ENCODE measurements at places on chromosomes 5 and 9. TPM values are rescaled to one million over a fixed set of nuclear protein-coding genes. Genes with fewer than 3 reads are reported as not detected.

Gene PCDHGC5
- total RNA-seq: 0.05 TPM

Gene SLC6A7
- not detected for total RNA-seq

Gene SKP2
- total RNA-seq: 22.5 TPM

Gene SPINK1
- total RNA-seq: not detected

Gene DAB2
- 10.6 TPM for total RNA-seq

Gene BTNL3
- not detected for total RNA-seq

Gene SLIT3
- 13.2 TPM for total RNA-seq

Gene CD180
- not detected for total RNA-seq

Gene LCN2
- 3.3 TPM for total RNA-seq

Gene HMCN2
- 0.04 TPM for total RNA-seq

Gene LOX
- total RNA-seq: 1.6 TPM

Gene SMIM33
- total RNA-seq: not detected

Gene PCDHB9
- total RNA-seq: not detected

Gene SH3GL2
- 0.09 TPM for total RNA-seq

Gene RELL2
- 4.3 TPM for total RNA-seq

Gene FAM151B
- 1.8 TPM for total RNA-seq

Gene SLC1A3
- total RNA-seq: not detected

Gene FGD3
- total RNA-seq: 0.17 TPM

Gene AGGF1
- total RNA-seq: 14.2 TPM

Gene ZNF879
- 0.42 TPM for total RNA-seq

Gene LMNB1
- total RNA-seq: 62.8 TPM

Gene ORM2
- total RNA-seq: not detected

Gene IFNA14
- not detected for total RNA-seq

Gene MYMK
- not detected for total RNA-seq

Gene MATR3
- 180 TPM for total RNA-seq

Gene CNTLN
- 6.1 TPM for total RNA-seq

Gene NPR3
- total RNA-seq: 20.9 TPM

Gene GABBR2
- total RNA-seq: 0.50 TPM

Gene FSD1L
- total RNA-seq: 2.9 TPM

Gene PCDHA13
- total RNA-seq: 0.07 TPM

Gene GABRG2
- not detected for total RNA-seq

Measured in A549 treated with CpdA at 1 μM for 4 hours (cell line).